ENCODE measurements at places on chromosomes 12 and 14. TPM values are rescaled to one million over a fixed set of nuclear protein-coding genes. Genes with fewer than 3 reads are reported as not detected.
A peak's percentile ranks its signal among the peaks of the same experiment; 100 is the strongest.

DNA sequence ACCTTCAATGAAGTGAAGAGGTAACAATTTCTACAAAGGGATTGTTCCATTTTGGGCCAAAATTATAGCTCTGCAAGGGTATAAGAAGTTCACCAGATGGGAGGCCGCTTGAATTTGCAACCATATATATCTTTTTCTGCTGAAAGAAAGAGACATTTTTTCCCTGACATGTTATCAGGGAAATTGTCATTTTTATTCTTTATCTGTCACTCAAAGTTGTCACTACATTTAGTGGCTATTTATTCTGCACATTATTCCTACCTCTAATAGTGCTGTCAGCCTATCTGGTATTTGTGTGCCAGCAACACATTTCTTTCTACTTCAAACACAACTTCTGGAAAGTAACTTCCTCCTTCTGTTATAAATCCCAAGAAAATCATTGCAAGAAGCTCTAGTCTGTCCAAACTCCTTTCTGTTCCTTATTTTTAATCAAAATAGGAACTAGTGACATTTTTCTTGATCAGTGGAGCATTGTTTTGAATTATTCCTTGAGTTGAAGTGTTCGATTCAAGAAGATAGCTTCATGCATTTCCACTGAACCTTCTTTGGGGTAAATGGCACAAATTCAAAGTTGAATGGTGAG, 137.9 kb upstream of the ATP2B1 start:
- DNase-seq, result no peak

- peak; percentile 22 for DNase-seq
Observed at GRCh38 chr14:24456980-24457379, 14.4 kb upstream of the SDR39U1 start.

DNA sequence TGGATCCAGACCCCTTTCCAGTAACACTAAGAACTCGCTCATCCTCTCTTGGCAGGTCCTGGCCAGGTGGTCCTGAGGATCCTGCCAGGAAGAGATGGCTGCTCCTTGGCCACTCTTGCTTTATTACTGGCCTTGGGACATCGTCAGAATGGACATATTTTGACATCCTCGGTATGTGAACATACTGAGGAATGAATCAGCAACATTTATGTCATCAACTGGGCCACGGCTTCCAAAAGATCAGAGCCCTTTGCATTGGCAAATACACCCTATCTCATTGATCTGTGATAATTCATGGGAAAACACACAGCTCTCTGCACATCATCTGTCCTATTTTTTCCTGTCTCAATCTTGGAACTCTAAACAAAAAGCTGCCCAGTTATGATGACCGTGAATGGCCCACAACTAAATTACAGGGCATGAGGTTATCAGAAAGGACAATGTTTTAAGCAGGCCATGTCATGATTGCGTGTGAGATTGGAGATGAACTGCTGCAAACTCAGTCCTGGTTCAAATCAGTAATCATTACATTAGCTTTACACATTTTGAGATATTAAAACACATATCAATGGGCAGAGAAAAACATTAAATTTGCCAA, 1325.8 kb downstream of the AACS start:
- no peak for DNase-seq

DNA sequence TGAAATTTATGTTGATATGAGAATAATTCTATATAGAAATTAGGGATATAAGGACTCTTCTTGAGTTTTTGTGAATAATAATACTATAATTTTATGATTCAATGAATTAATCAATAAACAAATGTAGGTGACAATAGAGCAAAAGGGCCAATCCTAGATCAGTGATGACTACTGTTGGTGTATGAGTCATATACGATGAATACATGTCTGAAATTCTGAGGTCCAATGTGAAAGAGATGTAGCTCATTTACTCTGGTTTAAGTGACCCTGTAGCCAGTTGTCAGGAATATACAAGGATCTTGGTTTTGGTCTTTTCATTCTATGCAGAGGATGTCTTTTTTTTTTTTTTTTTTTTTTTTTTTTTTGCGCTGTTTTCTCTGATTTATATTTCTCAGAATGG, 72.1 kb upstream of the RTL1 start:
- DNase-seq, result peak; percentile 33

GRCh38 chr12:67442347-67442841, 173.2 kb downstream of the CAND1 start:
- DNase-seq, result no peak

GRCh38 chr12:46384451-46385309, 12.1 kb upstream of the SLC38A2 start:
- peak; percentile 70 for DNase-seq

DNA sequence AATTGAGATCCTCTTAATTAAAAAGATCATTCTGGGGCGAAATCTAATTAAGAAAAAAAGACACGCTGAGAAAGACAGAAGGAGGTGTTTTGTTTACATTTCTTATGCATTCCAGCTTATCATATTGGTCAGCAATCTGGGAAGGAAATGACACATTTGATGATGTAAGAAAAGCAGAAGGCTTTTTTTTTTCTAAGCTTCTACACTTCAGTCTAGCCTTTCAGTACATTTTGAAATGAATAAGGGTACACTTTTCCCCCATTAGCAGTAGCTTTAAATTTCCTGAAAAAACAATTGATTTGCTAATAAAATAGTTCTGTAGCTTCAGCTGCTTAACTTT, 5.9 kb upstream of the GSC start:
- DNase-seq, result no peak

DNA sequence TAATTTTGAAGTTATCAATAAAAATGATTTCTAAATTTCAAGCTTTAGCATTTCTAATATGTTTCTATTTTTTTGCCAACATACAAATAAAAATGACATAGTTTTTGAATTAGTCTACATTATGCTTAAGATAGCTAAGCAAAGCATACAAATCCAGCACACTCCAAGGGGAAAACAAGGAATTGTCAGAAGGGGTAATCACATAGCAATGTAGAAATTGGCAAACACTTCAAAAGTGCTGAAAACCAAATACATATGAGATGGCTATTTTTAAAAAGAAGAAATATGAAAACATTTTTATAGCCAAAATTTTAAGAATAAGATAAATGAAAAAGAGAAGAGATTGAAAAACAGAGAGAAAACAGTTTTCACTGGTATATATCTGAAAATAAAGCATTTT, 308.0 kb downstream of the SLC6A15 start:
- no peak for DNase-seq

DNA sequence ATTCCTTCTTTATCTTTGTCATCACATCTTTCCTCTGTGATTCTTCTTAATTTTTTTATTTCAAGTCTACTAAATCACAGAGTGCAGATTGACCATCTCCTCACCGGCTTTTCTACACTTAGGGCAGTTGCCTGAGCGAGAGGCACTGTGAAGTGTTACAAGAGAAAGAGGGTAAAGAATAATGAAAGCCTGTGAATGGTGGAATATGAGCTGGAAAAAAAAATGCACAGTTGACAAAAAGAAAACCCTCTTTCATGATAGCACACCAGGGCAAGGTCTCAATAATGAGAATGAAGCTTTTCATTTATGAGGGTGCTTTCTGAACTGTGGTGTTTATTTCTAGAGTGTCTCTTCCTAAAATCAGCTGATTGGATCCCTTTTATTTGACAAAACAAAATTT, 106.2 kb upstream of the PDE3A start:
- DNase-seq, result no peak

The MYF6 gene
- not detected for total RNA-seq

The NANOG gene
- not detected for total RNA-seq

The PGF gene
- total RNA-seq, result 0.26 TPM

The IFNG-AS1 gene
- not detected for total RNA-seq

The GRIP1 gene
- 8.4 TPM for total RNA-seq

All from PC-3 (cell line).